ENCODE measurements at places on chromosomes 7 and 10.

GRCh38 chr7:41977661-41978060 is 259.3 kb downstream of the GLI3 start:
- DNase-seq = no peak

DNA sequence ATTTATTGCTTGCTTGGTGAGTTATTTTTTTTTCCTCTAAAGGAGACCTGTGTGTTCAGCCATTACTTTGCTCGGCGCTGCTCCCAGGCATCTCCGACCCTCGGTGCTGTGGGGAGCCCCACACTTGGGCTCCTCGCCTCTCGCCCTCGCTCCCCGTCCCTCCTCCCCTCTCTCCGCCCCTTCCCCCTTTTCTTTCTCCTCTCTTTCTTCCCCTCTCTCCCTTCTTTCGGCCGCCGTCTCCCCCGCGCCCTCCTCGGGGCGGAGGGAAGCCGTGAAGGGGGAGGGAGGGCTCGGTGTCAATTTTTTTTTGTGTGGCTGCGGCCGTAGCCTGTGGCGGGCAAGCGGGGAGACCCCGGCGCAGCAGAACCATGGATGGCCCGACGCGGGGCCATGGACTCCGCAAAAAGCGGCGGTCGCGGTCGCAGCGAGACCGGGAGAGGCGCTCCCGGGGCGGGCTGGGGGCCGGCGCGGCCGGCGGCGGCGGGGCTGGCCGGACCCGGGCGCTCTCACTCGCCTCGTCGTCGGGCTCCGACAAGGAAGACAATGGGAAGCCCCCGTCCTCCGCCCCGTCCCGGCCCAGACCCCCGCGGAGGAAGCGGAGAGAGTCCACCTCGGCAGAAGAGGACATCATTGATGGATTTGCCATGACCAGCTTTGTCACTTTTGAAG is 1.1 kb downstream of the AUTS2 start:
- DNase-seq = no peak

GRCh38 chr7:24945899-24946298 is 34.1 kb downstream of the OSBPL3 start:
- DNase-seq = no peak

DNA sequence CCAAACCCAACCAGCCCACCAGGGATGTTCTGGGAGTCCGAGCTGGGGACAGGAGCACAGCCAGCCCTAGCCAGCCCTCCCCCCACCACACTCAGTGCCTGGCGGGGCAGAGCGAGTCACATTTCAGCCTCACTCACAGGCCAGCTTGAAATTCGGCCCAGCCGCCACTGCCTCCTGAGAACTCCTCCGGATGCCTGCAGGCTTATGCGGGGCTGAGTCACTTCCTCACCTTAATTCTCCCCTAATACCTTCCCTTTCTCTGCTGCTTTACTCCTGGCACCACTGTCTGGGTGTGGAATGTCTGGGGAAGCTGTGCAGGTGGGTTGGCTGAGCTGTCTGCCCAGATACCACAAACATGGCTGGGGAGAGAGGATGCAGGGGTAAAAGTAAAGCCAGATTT is 22.6 kb upstream of the DLG5 start:
- peak; percentile 98 for DNase-seq

DNA sequence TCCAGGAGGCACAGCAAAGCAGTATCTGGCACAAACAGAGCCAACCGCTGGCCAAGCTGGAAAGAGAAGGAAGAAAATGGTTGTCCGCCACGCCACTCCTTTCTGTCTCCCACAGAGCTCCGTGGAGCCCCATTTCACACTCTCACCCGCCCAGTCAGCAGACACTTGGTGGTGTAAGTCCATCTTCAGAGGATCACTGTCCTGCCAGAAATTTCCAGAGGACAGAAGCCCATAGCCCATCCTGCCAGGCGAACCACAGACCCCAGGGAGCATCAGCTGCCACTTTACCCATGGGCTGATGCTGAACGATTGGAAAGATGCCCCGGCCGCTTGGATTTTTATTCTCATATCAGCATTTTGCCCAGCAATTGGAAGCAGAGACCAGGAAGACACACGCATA is 144.7 kb upstream of the LYZL2 start:
- DNase-seq = no peak

DNA sequence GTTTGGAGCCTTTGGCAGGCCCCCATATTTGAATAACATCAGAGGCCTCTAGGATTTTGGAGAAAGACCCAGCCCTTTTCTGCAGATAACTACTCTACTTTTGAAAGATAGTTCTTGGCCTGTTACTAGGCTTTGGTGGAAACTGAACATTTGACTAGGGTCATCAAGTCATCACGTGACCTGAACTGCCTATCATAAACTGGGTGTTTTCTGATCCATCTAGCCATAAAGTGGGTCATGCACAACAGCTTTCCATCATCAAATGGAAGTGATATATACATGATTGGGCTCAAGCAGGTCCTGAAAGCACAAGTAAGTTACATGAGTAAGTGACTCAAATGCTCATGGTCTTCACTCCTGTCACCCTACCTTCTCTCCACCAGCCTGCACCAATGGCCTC is 552.3 kb upstream of the GRM3 start:
- DNase-seq = no peak

GRCh38 chr10:70964245-70964644 is 75.9 kb upstream of the PCBD1 start:
- no peak for DNase-seq

DNA sequence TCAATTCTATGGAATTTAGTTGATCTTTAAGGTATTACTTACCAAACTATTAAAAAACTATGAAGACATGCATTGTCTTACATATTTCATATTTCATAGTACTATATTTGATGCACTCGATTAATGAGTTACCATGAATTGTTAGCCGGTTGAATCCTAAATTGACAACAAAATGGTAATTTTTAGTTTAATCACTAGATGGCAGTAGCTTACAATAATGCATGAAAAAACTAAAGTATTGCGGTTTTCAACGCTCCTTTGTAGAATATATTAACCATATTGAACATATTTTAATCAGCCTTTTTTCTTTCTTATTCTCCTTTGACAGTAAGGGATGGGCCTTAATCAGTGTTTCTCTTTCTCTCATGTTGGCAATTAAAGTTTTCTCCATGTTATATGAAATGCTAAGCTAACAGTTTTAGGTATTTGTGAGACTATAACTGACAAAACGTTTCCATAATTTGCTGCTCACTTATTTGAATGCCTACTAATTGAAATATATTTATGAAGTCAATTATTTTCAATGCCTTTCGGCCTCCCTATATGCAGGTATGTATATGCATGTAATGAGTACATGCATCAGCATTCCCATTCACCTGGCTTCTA is 48.5 kb upstream of the ARL4A start:
- peak; percentile 51 for DNase-seq

GRCh38 chr7:90933984-90934383 is 330.2 kb upstream of the FZD1 start:
- DNase-seq = no peak

- DNase-seq = peak; percentile 44
Measured at GRCh38 chr7:116984917-116985316, 31.6 kb downstream of the ST7 start.

- no peak for DNase-seq
Measured at GRCh38 chr10:133350283-133350949, 3.2 kb downstream of the PRAP1 start.

GRCh38 chr7:131039355-131039762 is 288.3 kb upstream of the MKLN1 start:
- no peak for DNase-seq

- DNase-seq = no peak
Measured at GRCh38 chr10:98745645-98746044, 298.9 kb upstream of the HPS1 start.

GRCh38 chr7:86942081-86942480 is 117.4 kb downstream of the ELAPOR2 start:
- DNase-seq = peak; percentile 23

DNA sequence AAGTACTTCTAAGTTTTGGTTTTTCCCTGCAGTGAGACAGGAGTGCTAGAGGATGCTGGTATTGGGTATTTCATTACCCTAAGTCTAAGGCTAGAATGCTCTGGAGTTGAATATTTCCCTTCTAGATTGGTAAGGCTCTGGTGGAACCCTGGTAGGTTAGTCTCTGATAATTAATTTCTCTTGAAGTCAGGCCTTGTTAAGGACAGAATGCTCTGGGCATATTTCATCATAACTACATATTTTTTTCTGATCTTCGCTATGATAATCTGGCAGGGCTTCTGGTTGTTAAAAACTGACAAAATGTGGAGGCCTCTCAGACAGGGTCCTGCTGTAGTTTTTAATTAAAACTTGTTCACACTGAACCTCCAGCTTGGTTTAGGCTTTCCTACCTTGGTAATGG is 83.8 kb downstream of the CDK13 start:
- no peak for DNase-seq

DNA sequence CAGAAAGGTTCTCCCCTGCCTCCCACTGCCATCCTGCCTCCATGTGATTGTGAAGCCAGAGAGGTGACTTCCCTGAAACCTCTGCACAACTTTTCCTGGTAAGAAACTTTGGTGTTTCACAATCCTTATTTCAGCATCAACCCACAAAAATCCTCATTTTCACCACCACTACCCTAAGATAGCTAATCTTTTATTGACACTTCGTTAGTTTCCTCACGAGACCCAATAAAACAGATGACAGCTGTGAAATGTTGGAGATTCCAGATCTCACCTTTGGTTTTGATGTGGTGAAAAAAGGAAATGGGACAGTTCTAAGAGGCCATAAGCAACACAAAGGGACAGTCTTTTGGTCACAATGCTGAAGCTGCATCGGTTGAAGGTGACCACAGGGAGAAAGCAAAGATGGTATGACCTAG is 59.9 kb upstream of the TM9SF3 start:
- no peak for DNase-seq

GRCh38 chr10:28155726-28156125 is 147.1 kb downstream of the MPP7 start:
- no peak for DNase-seq

DNA sequence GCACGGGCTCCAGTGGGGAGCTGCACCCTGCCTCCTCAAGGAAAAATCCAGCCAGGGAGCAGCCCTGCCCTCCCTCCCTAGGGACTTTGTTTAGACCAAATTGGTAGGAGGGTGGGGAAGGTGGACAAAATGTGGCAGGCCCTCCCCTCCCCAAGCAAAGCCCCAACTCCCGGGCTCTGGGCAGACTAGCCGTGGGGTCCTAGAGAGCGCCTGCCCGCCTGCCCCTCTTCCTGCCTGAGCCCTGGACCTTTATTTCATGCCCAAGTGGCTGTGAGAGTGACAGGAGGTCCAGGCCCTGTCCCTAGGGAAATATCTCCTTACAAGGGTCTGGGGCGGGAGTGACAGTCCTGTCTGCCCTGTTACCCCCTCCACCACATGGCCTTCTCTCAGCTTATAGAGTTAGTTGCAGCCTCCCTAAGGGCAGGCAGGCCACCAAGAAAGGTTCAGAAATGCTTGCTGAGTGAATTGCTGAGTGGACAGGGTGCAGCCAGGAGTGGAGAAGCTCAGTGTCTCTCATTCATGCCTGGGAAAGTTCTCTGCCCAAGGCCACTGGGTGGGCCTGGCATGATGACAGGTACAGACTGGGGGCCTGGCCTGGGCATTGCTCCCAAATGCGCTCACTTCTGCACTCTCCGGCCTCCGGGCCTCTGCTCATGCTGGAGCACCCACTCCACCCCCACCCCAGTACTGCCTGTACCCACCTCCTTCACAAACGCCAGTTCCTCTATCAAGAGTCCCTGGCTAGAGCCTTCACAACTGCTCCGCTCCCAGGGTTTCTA is 25.2 kb downstream of the DNAJB12 start:
- no peak for DNase-seq

All from epithelial cell of esophagus (primary cell).